Stimulated activated CD4-positive, alpha-beta T cell treated with anti-CD3 and anti-CD28 coated beads, Interleukin-1b, Interleukin-23, amount 100 ng/mL, for 1 hour (primary cell): ENCODE measurements at places on chromosomes 16 and 17.

DNA sequence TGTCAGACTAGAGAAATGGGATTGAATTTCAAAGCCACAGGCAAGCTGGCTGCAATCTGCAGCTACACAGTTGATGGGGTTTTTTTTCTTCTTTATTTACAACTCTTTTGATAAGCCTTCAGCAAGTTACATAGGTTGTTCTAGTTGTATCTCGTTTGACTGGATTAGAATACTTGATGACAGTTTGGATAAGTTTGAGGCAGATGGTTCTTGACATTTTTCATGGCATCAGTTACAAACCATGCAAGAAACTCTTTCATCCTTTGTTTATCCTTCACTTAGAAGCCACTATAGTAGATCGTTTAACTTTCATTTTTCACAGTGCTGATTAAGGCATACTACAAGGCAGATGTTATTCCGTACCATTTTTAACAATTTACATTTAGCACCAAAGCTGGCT, 238.9 kb downstream of the TOX3 start:
- no peak for DNase-seq

- no peak for DNase-seq
Measured at GRCh38 chr16:74455619-74456289, 34.5 kb upstream of the CLEC18B start.

- DNase-seq = peak; percentile 51
Measured at GRCh38 chr16:29994600-29995323, 655 bp downstream of the HIRIP3 start.

- DNase-seq = no peak
Measured at GRCh38 chr17:74740641-74741387, 3.8 kb downstream of the RAB37 start.

GRCh38 chr16:24685539-24686432, 43.7 kb upstream of the TNRC6A start:
- no peak for DNase-seq

DNA sequence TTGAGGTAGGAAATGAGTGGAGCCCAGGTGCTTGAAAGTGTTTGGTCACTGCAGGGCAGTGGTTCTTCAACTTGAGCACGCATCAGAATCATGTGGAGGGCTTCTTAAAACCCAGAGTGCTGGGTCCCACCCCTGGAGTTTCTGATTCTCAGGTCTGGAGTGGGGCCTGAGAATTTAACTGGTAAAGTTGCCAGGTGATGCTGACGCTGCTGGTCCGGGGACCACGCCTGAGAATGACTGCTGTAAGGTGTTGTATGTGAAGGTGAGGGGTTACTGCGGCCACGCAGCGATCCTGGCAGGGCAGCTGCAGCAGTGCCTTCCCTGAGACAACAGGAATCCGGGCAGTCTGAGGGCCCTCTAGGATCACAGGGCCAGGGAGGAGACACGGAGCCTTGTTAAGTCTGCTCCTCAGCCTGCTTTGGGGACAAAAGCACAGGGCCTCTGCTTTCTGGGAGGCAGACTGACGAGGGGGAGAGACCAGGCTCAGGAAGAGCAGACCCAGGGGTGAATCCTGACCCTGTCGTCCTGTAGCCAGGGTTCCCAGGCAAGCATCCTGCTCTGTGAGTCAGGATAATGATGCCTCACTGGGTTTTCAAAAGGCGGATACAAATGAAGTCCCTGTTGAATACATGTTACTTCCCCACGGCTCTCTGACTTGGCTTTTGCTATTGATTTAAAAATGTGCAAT, 16.2 kb downstream of the CCDC42 start:
- DNase-seq = no peak

- DNase-seq = no peak
Measured at GRCh38 chr16:20624882-20625807, 49.0 kb upstream of the ACSM2B start.

GRCh38 chr16:2437032-2437790, 8.0 kb downstream of the CCNF start:
- no peak for DNase-seq

DNA sequence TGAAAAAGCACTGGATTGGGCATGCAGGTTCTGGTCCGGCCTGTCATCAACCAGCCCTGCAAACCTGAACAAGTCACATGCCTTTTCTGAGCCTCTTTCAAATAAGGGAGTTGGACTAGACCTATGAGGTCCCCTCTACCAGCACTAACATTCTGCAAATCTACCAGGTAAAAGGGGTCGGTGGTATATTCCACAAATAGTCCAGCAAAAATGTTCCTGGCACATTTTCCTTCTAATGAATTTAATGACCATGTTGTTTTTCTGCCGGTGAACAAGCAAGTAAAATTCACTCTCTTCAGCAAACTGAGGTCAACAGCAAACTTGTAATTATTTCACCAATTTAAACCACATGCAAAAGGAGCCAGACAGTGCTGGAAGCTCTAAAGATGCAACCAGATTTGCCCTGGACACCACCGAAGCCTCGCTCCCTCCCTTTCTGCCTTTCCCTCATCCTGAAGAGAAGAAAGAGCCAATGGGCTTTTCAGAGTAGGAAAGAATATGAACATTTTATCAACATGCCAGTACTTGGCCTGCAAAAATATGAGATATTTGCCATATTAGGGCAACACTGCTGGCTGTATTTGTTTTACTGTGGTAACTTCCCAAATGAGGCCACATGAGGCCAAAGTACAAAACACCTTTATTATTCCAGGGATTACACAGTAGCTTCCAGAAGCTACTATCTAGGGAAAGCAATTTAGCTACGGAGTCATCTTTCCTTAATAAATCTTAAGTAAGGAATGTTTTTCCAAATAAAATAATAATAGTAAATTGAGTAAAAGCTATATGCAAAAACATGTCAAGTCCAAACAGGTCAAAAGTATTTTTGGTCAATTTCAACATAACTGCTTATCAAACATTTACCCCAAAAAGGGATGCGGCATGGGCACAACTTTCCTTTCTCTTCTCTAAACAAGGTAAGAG, 45.0 kb downstream of the USP31 start:
- no peak for DNase-seq

GRCh38 chr17:20156196-20157000, 147.2 kb downstream of the SPECC1 start:
- no peak for DNase-seq

DNA sequence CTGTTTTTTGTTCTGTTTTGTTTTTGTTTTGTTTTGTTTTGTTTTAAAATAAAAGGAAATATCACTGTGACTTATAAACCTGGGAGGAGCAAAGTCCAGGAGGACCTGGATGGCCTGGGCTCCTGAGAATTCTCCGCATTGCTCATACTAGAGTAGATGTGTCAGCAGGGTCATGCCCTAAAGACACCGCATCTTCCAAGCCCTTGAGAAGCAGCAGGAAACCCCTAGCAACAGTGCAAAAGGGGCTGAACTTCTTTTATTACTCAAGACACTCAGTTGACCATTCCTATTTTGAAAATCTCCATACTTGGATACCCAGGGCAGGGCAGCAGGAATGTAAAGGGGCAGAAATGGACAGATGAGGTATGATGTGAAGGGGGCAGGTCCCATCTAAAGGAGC, 51.8 kb downstream of the SYT17 start:
- no peak for DNase-seq

DNA sequence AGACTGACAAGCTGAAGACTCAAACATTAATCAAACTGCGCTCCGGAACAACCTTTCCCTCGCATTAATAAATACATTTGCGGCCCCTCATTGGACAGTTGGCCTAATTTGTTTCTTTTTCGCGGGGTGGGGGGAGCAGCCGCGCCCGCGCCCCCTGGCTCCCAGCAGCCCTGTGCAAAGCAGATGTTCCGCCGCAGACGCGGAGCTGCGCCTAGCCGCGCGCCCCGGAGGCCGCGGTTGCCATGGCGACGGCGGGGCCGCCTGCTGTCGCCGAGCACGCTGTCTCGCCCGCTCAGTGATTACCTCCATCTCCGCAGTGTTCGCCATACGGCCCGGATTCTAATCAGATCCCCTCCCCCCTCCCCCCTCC, 25.5 kb downstream of the COPZ2 start:
- DNase-seq = no peak

GRCh38 chr17:28370744-28371103, 617 bp upstream of the VTN start:
- no peak for DNase-seq

GRCh38 chr17:82876149-82876548, 36.3 kb upstream of the ZNF750 start:
- DNase-seq = no peak

- DNase-seq = peak; percentile 22
Measured at GRCh38 chr17:49851387-49852291, 3.8 kb upstream of the TAC4 start.

DNA sequence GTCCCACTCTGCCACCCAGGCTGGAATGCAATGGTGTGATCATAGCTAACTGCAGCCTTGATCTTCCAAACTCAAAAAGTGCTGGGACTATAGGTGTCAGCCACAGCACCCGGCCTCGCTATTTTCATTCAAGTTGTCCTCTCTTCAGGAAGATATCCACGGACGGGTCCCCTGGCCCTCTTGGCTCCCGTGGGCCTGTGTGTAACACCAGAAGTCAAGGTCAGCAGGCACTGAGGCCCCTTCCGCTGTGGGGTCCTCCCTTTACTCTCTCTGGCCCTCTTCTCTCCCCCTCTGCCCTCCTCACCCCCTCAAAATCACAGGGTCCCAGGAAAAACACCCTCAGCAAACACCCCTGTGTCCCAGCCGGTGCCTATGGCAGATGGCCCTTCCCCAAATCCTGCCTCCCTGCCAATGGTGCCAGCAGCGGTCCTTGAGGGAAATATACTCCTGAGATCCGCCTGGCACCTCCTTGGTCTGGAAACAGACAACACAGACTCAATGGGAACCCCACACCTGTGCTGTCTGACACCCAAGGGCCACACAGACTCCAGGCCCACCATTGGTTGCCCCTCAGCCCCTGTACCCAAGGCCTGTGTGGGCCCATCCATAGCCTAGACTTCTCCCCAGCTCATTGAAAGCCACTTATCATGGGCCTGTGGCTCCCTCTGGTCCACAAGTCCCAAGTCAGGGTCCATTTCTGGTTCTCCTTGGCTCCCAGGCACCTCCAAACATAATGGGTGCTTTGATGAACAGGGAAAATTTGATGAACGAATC, 221.5 kb downstream of the ZNF423 start:
- DNase-seq = no peak

- DNase-seq = no peak
Measured at GRCh38 chr17:77749989-77750388, 208.5 kb upstream of the TNRC6C start.

DNA sequence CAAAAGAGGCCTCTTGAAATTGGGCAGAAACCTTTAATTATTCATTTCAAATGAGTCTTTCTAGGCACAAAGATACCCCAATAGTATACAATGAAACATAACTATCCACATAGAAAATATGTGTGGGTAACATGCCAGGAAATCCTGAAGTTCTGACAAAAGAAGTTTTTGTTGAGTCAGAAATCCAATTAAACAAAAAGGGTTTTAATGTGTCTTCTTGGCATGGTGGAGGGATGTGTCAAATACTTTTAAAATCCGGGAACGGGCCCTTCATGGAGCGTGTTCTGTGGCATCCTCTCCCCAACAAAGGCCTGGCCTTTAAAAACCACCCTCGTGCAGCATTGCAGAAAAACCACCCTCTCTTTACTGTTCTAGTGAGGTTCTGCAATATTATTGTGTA, 14.2 kb downstream of the CDRT4 start:
- no peak for DNase-seq

DNA sequence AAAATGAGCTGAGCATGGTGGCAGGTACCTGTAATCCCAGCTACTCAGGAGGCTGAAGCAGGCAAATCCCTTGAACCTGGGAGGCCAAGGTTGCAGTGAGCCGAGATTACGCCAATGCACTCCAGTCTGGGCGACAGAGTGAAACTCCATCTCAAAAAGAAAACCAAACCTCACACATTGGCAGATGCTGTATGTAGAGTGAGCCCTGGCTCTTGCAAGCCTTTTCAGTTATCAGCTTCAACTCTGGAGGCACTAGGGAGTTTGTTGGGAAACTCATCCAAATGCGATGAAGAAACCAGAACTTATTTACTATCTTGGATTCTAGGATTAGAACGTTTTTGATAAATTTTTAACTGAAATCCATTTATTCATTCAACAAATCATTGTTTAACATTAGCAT, 56.9 kb upstream of the RASL10B start:
- DNase-seq = no peak

GRCh38 chr17:78342449-78343186, 17.3 kb downstream of the SOCS3 start:
- no peak for DNase-seq

- DNase-seq = no peak
Measured at GRCh38 chr16:88883117-88883895, 16.8 kb upstream of the PABPN1L start.

DNA sequence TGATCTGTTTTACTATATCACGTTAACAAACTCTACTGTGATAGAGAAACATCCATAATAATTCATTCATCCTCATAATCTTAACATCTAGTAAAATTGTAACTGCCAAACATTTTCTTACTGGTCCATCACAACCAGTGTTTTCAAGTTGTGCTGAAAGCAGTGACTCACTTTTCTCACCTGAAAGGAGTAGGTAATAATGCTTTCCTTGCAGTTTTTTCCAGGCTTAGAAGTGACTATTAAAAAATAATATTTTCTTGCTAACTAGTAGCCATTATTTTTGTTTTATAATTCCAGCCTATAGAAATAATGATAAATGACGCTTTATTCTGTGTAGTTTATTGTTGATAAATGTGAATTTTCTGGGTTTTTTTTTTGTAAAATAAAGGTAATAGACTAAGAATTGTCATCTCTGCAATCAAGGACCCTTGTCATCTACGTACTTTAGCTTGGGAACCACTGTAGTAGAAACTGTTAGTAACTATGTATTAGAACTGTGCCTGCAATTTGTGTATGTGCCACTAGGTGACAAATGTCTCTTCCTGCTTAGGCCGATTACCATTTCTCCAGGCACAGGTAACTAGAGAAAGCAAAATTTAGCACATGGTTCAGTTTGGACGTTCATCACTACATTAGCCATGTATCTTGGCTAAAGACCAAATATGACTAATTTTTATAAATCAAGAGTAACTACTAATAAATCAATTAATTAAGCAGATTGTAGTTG, 409.4 kb upstream of the ERCC4 start:
- no peak for DNase-seq

- DNase-seq = no peak
Measured at GRCh38 chr17:19268611-19269010, 31.4 kb downstream of the EPN2 start.

- DNase-seq = no peak
Measured at GRCh38 chr17:332558-333322, 19.9 kb downstream of the RPH3AL start.
